ENCODE measurements at places on chromosomes 2 and 18.
A peak's percentile ranks its signal among the peaks of the same experiment; 100 is the strongest.

DNA sequence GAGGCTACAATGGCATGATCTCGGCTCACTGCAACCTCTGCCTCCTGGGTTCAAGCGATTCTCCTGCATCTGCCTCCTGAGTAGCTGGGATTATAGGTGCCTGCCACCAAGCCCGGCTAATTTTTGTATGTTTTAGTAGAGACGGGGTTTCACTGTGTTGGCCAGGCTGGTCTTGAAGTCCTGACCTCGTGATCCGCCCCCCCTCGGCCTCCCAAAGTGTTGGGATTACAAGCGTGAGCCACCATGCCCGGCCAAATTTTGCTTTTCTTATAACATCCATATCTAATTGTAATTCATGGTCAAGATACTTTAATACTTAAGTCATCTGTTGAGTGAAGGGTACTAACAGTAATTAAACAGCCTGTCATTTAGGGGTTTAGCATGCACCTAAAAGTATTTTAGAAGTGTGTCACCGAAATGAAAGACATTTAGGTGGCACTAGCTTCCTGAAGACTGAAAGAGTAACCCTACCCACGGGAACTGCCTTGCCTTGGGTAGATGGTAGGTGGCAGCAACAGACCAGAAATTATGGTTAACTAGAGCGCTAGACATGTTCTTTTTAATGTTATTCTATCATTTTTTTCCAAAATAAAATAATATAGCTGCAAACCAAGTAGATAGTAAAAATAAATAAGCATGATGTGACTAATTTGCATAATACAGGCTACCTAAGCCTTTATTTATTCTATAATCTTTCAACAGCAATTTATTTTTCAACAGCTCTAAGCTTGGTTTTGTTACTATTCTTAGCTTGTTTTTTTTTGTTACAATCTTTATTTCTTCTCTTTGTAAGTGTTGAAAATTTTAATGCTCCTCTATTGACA, 8.6 kb upstream of the ACYP2 start:
- peak; percentile 70 for DNase-seq

DNA sequence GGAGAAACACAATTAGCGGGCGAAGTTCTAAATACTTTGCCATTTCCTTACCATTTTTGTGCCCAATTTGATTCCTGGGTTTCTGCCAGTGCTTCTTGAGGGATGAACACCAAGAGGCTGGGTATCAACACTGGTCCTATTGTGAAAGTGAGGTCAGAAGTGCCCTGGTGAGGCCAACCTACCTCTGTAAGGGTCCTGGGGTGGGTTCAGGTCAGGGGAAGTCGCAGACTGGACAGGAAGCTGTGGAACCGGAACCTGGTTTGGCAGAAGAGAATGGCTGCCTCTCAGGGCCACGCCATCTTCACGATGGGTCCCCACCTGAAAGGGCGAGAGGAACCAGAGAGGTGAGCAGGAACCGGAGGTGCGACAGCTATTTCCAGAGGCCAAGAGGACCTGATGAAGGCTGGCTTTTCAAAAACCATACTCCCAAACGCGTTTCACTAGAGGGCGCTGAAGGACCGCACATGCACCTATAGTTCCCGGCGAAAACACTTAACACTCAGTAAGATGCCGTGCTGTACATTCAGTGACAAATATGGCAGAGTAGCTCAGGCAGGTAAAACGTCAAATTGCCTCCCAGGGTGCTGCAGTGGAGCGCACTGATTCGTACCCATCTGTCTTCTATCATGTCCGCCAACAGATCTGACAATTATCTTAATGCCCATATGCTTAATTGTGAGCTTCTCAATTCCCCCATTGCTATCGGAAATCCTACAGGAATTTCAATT, 275.3 kb upstream of the CCDC68 start:
- peak; percentile 87 for DNase-seq

GRCh38 chr2:208186465-208186864, 3.4 kb downstream of the C2orf80 start:
- DNase-seq, result no peak

DNA sequence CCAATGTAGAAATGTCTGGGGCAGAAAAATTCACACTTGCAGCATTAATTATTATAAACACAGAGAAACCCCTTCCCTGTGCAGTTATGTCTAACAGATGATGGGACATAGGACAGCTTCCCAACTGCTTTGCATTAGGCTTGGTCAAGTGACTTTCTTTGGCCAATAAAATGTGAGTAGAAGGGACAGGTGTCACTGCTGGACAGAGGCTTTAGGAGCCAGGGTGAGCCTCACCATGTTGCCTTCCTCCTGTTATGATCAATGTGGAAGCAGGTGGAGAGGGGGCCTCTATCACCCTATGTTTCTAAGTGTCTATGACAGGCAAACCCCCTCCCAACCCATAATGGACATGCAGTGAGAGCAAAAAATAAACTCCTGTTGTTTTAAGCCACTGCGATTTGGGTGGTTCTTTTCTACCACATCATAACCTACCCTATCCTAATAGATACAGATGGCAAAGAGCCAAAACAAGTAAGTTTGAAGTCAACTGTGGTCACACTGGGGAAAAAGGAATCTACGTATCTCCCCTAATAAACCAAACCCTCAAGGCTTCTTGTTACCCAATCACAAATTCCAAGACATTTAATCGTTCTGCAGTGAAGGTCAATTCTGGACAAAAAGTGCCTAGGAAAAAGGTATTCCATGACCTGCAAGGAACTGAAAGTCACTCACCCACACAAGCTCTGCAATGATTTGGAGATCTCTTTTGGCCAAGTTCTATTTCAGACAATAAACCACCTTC, 28.6 kb upstream of the POU3F3 start:
- no peak for DNase-seq

GRCh38 chr2:235330775-235331451, 162.9 kb upstream of the AGAP1 start:
- peak; percentile 57 for DNase-seq

GRCh38 chr2:107588181-107588580, 238.5 kb upstream of the RGPD4 start:
- DNase-seq, result no peak

DNA sequence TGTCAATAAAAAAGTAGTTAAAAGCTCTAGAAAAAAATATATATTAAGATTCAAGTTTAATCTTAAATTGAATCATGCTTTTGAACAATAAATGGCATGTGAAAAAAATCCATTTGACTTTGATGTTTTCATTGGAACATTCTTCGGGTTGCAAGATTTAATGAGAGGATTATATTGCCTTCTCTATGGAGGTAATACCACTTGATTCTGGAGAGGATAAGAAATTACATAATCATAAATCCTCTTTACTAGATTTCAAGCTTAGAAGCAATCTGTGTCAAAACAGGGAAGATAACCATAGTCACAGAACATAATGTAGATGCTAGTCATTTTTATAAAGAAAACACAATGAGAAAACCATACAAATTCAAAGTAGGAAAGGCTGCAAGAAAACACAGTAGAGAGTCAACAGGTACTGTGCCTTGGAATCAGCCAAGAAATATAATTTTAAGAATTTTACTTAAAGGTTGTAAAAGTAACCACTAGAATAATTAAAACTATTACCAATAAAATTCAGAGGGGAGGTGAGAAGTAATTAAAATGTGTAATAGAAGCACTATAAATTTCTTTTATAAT, 18.7 kb upstream of the MAPRE2 start:
- no peak for DNase-seq

GRCh38 chr2:28333606-28334526, 58.8 kb upstream of the FOSL2 start:
- peak; percentile 40 for DNase-seq

DNA sequence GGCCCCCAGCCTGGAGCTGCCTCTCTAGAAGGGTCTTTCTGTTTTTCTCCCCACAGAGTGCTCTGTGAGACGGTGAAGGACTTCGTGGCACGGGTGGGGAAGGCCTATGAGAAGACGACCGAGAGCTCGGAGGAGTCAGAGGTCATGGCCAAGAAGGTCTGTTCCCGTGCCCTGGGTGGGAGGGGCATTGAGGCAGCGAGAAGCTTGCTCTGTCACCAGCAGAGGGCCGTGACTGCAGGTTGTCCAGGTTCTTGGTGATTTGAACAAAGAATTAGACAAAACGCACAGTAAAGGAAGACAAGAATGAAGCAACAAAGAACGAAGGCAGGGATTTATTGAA, 93.9 kb downstream of the DGKD start:
- no peak for DNase-seq

GRCh38 chr2:207813942-207814341, 44.2 kb upstream of the FZD5 start:
- no peak for DNase-seq

DNA sequence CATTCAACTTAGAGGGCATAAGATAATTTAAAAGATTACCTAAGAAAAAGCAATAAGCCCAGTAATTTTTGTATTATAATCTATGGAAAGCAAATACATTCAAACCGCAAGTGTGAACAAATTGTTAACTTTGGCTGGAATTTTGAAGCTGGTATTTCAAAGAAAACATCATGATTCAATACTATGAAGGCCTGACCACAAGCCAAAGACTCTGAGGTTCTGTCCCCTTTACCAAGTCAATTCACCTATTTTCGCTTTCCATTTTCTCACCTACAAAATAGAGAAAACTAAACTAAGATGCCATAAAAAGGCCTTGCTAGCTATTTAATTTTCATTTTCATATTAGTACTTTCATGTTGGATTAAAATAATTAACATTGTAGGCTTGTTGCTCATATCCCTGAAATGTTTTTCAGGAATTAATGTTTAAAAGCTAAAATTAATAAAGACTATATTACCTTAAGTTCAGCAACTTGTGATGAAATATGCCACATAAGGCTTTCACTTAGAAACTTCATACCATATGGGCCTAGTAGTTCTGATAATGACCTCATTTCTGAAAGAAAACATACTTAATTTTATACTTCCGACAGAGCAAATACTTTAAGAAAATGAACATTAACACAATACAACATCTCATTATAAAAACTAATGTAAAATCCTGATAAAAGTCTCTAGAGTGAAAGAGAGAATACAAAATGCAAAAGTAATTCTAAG, 85.7 kb upstream of the FRZB start:
- peak; percentile 39 for DNase-seq

GRCh38 chr2:101305492-101306078, 2.9 kb downstream of the RNF149 start:
- DNase-seq, result peak; percentile 58

DNA sequence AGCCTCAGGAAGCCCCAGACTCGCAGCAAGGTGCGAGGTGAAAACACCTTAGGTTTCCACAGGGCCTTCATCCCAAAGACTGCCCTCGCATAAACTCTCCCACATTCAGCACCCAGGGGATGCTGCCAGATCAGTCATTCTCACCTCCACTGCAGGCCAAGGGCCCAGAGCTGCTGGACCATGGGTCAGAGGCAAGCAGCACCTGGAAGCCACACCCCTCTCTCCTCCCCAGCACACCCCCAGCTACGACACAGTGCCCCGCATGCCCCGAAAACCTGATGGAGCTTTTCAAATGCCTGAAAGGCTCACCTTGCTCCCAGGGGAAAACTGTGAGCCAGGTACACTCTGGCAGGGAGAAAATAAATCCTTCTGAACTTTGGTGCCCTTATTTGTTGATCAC, 31.9 kb upstream of the LDLRAD4 start:
- no peak for DNase-seq

GRCh38 chr2:118705032-118705431, 142.4 kb downstream of the EN1 start:
- peak; percentile 84 for DNase-seq

DNA sequence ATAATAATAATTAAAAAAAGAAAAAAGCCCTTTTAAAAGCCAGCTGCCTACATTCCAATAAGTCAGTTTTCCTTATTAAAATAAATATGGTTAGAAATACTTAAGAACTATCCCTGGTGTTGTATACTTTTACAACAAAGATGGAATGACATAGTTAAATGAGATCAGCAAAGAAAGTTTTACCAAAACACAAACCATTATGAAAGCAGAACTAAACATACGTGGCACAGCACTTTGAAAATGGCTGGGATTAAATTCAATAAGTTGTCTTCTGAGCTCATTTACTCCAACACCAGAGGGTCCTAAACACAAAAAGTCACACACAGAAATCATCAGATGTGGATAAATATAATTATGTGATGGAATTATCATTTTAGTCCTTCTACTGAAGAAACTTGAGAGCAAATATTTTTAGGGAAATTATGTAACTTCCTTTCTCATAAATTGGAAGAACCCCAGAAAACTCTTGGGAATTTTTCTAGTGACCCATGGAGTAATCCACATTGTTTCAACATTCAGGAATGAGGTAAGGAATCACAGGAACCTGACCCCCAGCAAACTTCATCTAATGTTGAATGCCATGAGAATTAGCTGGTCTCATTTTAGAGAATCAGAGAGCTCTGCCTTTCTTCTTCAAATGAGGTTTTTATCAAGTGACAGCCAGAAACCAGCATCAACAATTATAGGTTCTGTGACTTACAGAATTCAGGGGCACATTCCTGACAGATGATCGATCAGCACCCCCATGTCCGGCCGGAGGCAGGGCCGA, 11.5 kb upstream of the TMEM237 start:
- DNase-seq, result peak; percentile 91

GRCh38 chr18:12304351-12305210, 3.5 kb upstream of the TUBB6 start:
- DNase-seq, result no peak

- peak; percentile 32 for DNase-seq
Measured at GRCh38 chr2:80255918-80256781, 48.4 kb downstream of the LRRTM1 start.

DNA sequence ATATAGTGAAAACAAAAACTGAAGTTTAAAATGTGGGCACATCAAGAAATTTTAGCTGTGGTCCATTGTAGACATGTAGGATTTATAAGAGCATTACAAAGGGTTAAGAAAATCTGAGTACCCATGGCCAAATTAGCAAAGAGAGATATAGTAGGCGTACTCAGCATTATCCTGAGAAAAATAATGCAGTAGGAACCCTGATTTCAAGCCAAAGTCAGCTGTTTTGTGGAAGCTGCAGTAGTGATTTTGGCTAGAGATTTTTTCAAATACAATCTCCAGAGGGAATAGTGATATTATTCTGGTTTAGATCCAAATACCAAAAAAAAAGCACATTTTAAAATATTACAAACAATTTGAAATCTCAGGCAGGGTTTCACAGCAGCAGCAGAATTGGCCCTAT, 450.9 kb downstream of the FBXO15 start:
- DNase-seq, result peak; percentile 49
